ENCODE measurements at places on chromosomes 1 and 21.

- DNase-seq: peak; percentile 36
Measured at GRCh38 chr1:8970870-8971337, 25.2 kb downstream of the CA6 start.

DNA sequence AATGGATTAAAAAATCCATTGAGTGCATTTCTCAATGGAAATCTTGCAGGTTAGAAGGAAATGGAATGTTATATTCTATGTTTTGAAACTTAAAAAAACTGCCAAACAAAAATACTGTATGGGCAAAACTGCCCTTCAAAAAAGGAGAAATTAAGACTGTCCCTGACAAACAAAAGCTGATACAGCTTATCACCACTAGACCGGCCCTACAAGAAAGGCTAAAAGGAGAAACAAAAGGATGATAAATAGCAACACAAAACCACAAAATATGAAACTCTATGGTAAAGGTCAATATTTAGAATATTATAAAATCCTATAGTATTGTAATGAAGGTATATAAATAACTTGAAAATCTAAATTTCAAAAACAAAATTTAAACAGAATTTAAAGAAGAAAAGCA is 60.0 kb downstream of the SLC25A24 start:
- DNase-seq: no peak

GRCh38 chr1:222784916-222785315 is 29.9 kb upstream of the DISP1 start:
- DNase-seq: no peak

GRCh38 chr1:29052100-29052499 is 71.6 kb downstream of the TMEM200B start:
- DNase-seq: no peak

GRCh38 chr1:118290046-118290445 is 105.0 kb upstream of the SPAG17 start:
- no peak for DNase-seq

- no peak for DNase-seq
Measured at GRCh38 chr1:210440081-210440480, 111.4 kb downstream of the HHAT start.

DNA sequence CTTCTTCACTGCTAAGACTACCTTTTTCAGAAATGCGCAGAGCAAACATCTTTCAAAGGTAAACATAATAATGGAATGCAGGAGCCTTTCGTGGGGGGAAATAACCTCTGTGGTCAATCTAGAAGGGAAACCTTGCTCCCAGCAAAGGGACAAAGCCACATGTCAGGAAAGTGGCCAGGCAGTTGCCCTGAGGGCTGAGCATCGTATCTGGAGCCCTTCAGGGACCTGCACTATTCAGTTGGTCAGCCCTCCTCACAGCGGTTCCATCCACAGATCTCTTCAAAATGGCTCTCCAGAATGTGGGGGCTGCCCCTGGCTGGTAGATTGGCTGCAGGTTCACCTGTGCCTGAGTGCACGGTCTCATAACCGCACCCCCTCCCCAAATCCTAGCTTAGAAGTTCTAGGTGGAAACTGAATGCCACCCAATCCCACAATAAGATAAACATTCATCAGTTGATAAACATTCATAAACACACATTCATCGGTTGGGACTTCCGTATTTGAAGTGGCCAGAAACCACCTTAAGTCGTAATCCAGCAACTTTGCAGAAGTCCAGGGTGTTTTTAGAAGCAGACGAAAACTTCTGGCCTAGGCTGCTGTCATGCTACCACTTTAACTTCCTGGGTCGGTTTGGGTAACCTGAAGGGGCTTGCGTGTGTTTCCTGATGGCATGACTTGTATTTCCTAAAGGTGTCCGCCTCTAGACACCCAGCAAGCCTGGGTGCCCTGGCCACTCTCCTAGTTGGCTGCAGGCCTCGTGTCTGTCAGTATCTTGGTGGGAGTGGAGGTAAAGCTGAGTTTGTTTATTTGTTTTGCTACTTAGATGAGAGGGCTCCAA is 50.5 kb downstream of the RASSF5 start:
- DNase-seq: no peak

DNA sequence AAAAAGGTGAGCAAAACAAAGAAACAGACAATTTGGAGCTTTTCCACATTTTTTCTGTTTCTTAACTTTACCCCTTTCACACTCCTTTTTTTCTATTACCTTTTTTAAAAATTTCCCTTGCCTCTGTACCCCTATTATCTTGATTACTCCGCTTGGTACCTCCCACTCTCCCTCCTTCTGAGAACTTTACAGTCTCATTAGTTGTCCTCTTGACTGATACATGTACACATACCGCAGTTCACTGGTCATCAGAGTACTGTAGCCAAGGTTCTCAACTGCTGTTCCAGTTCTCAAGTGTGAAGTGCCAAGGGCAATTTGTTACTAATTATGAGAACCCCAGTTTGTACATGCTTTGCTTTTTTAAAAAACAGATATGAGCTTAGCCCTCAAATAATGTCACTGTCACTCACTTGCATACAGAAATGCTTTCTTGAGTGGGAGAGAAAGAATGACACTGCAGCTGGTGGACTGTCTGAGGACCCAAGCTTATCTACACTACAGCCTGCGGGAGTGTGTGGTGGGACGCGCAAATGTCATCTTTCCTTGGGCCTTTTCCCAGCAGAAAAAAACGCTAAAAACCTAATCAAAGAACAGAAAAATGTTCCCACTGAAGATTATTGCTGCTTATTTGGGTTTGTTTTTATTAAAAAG is 160.8 kb downstream of the DISP1 start:
- no peak for DNase-seq

- DNase-seq: no peak
Measured at GRCh38 chr1:54428837-54429518, 22.8 kb upstream of the SSBP3 start.

DNA sequence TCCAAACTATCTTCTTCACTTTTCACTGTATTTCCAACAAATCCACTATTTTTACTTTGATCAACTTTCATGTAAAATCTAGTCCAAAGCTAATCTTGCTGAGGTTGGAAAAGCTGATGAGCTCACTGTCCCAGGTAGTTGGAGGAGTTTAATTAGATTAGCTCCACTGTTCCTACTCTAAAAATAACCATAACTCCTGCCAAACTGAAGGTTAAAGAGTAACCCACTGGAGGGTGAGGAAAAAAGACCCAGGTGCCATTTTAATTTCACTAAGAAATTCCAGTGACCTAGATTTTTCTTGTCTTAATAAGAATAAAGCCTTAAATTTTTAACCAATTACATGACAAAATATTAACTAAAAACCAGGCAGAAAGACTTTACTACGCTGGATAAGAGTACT is 15.3 kb downstream of the DCAF8 start:
- DNase-seq: no peak

DNA sequence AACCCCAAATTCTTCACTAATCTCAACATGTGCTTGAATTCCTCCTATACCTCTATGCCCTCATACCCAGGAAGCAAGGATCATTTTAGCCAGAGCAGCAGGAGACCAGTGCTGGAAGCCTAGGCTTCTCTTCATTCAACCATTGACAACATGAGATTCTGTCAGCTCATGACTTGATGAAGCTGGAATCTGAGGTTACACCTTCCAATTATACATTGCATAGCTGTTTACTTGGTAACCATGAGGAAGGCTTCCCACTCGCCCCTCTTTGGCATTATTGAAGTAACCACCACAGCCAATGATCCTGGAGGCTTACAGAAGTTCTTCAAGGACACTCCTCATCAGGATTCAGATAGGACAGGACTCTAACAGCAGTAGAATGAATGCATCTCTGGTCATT is 160.3 kb downstream of the TPR start:
- no peak for DNase-seq

GRCh38 chr21:31220575-31220974 is 123.5 kb downstream of the TIAM1 start:
- no peak for DNase-seq

- DNase-seq: no peak
Measured at GRCh38 chr1:74065081-74065480, 132.9 kb downstream of the LRRIQ3 start.

- DNase-seq: peak; percentile 18
Measured at GRCh38 chr1:58785442-58786058, 1.7 kb upstream of the JUN start.

- DNase-seq: no peak
Measured at GRCh38 chr1:199279067-199279466, 640.2 kb downstream of the PTPRC start.

GRCh38 chr1:59901770-59902388 is 24.7 kb downstream of the CYP2J2 start:
- no peak for DNase-seq

DNA sequence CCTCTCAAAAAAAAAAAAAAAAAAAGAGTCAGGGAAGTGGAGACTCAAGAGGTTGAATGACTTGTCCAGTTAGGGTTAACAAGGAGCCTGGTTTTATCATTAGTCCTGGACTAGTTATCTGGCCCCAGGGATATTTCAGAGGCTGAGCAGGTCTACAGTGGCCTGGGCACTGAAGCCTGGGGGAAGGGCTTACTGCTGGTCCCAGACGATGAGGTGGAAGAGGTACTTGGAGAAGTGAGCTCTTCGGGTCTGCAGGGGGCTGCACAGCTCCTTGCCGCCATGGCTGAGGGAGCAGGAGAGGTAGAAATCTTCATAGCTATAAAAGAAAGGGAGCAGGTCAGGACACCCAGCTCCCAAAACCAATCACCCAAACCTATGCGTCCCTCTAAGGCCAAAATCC is 40.1 kb downstream of the PIK3C2B start:
- no peak for DNase-seq

GRCh38 chr1:235725434-235725833 is 75.8 kb upstream of the GNG4 start:
- no peak for DNase-seq

GRCh38 chr1:151853411-151853943 is at the start of gene THEM5:
THEM5 (minus strand) TSS chr1:151853712; CDS start chr1:151853565, 147 bp downstream.
- DNase-seq: no peak

DNA sequence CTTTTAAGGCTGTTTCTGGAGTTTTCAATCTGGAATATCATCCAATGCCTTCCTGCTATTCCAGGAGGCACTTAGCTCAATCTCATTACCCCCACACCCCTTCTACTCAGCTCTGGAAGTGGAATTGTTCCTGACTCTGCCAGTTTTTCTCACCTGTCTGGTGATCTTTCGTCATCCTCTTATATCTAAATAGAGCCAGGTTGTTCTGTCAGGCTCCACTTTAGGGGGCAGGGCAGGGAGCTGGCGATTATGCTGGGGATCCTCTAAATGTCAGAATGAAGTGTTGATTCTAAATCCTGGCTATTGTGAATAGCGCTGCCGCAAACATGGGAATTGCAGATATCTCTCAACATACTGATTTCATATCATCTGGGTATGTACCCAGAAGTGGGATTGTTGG is 63.6 kb upstream of the ETV3 start:
- DNase-seq: no peak

DNA sequence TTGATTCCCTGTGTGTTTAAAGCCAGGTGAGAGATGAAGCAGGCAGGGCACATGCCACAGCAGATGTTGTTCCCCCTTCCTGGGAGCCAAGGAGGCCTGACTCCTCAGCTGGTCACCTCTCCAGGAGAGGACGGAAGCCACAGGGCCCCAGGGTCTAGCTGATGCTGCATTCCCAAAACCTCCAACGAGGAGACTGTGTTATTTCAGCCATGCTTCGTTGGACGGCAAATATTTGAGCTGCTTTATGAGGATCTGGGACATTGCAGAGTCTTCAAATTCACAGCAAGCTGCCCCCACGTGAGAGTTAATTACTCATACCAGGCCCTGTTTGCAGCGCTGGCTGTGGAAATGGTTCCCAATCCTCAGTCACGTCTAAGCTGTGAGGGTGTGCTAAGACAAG is 85.3 kb downstream of the CDC7 start:
- no peak for DNase-seq

GRCh38 chr21:37873655-37874054 is 42.6 kb downstream of the KCNJ6 start:
- DNase-seq: no peak

GRCh38 chr1:31095298-31095981 is 29.9 kb upstream of the PUM1 start:
- no peak for DNase-seq

GRCh38 chr1:207191776-207192175 is 87.7 kb downstream of the C4BPA start:
- no peak for DNase-seq

- DNase-seq: no peak
Measured at GRCh38 chr1:19648689-19649088, 4.6 kb downstream of the NBL1 start.

GRCh38 chr1:71625004-71625403 is 544.2 kb upstream of the ZRANB2 start:
- no peak for DNase-seq

DNA sequence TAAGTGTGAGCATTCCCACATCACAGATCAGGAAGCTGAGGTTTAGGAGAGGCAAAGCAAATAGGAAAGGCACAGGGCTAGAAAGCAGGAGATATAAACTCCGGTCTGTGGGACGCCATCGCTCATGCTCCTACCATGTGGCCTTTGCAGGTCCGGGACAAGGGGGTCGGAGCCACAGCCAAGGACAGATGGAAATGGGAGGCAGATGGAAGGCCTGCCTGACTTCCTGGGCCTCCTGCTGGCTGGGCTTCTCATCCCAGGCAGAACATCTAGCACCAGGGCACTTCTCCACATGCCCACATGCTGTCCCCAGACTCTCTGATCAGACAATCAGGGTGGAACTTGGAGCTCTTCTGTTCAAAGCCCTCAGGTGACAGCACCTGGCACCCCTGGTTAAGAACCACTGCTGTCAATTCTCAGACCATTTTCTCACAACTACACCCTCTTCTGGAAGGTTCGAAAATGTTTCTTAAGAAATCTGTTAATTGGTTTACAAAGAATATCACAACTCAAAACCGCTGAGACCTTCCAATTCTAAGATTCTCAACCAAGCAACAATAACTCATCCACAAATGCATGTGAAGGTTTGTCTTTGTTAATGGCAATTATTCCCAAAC is 173.3 kb upstream of the EDN2 start:
- no peak for DNase-seq

DNA sequence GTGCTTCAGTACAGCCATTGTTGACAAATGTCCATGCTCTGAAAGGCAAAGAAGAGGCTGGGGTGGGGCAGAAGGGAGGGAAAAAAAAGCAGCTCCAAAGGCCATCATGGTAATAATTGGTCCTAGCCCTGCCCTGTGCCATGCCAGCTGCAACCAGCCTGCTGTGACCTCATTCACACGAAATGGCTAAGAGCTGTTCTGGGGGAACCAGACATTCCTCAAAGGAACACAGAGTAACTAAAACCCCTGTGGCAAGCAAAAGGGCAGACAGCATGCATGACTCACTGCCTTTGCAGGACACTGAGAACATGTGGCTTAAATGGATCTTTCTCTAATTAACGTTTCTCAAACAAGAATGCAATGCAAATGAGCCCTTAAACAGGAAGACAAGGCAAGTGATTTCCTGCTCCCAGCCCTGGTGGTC is 42.3 kb downstream of the STYXL2 start:
- no peak for DNase-seq

DNA sequence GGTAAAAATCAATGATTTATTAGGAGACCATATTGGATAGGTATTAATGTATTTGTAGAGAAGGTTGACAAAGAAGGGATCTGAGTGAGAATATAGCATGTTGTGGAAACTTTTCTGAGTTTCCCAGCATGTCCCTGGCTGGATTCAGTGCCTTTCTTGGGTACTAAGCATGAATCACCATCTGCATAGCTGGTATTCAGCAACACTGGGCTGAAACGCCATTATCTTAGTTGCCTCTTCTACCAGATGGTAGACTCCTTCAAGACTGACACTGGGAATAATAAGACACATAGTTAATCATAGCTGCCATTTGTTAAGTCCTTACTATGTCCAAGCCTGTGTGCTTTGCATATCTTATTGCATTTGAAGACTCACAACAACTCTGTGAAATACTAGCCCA is 45.5 kb downstream of the ATP5PF start:
- DNase-seq: no peak

GRCh38 chr1:224375059-224375458 is 18.4 kb downstream of the CNIH4 start:
- no peak for DNase-seq
